GOT3 (cell line): ENCODE measurements at places on chromosomes 12 and 14.

DNA sequence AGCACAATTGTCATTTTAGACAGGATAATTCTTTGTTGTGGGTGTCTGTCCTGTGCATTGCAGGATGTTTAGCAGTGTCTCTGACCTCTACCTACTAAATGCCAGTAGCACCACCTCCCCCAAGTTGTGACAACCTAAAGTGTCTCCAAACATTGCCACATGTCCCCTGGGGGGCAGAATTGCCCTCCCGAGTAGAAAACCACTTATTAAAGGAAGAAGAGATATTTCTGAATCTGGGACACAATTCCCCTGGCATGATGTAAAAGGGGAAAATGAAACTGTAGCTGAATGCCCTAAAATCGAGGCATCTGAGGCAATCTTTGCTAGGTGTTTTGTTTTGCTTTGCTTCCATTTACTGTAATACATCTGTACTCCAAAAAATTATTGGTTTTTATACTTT, 116.8 kb upstream of the NAP1L1 start:
- no peak for DNase-seq

DNA sequence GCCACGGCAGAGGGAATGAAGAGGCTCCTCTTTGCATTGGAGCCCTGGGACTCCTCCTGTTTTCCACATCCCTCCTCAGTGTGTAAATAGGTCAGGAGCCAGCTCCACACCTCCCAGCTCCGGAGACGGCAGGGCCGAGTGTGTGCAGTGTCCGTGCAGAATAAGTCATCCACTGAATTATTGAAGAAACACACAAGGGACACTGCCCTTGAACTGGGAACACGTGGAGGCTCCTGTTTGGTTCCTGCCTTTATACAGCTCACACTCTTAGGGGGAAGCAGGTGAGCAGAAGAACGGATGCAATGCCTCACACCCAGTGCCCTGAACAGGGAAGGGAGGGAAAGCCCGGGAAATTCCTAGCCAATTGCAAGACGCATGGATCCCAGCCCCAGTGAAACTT, 10.4 kb upstream of the FZD10 start:
- no peak for DNase-seq

GRCh38 chr12:106644335-106645073, 61.7 kb downstream of the RFX4 start:
- no peak for DNase-seq

GRCh38 chr12:52436000-52436827, 2.0 kb upstream of the KRT75 start:
- no peak for DNase-seq

DNA sequence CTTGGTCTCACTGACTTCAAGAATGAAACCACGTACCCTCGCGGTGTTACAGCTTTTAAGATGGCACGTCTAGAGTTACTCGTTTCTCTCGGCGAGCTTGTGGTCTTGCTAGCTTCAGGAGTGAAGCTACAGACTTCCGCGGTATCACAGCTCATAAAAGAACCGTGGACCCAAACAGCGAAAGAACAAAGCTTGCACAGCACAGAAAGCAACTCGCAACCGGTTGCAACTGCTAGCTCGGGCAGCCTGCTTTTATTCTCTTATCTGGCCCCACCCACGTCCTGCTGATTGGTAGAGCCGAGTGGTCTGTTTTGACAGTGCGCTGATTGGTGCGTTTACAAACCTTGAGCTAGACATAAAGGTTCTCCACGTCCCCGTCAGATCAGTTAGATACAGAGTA, 4.2 kb upstream of the CLEC4C start:
- no peak for DNase-seq
